NCI-H1436 treated with DMSO at 0.1 percent for 48 hours (cell line): ENCODE measurements at places on chromosomes 1 and 21.

DNA sequence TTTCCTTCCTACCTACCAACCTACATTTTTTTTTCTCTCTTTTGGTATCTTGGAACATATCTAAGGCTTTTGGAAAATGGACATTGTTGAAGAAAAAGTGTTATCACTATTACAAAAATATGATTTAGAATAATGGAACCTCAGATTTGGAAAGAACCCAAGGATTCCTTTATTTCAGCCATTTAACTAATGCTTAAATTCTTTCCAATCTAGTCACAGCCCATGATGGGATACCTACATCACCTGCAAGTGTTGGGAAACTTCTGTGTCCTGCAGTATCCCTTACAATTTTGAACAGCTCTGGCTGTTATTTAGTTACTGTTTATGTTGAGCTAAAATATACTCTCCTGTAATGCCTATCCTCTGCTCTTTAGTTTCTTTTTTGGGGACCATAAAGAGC, 22.3 kb upstream of the APOBEC4 start:
- DNase-seq = no peak

GRCh38 chr1:58392083-58392482, 154.4 kb downstream of the OMA1 start:
- DNase-seq = no peak

GRCh38 chr1:39816415-39817090, 27.9 kb upstream of the BMP8B start:
- no peak for DNase-seq

GRCh38 chr1:36384542-36385409, 948 bp downstream of the STK40 start:
- no peak for DNase-seq

- DNase-seq = no peak
Observed at GRCh38 chr1:7011826-7012225, 226.6 kb downstream of the CAMTA1 start.

DNA sequence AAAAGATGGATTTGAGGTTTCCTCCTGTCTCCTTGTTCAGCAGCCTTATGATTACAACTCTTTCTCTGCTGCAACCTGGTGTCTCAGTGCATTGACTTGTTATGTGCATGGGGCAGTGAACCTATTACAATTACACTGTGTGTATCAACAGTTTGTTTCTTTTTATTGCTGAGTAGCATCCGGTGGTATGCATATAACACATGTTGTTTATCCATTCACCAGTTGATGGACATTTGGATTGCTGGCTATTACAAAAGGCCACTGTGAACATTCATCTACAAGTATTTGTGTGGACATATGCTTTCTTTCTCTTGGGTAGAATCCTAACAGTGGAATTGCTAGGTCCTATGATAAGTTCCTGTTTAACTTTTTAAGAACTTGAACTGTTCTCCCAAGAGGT, 65.9 kb downstream of the FMO4 start:
- DNase-seq = no peak

DNA sequence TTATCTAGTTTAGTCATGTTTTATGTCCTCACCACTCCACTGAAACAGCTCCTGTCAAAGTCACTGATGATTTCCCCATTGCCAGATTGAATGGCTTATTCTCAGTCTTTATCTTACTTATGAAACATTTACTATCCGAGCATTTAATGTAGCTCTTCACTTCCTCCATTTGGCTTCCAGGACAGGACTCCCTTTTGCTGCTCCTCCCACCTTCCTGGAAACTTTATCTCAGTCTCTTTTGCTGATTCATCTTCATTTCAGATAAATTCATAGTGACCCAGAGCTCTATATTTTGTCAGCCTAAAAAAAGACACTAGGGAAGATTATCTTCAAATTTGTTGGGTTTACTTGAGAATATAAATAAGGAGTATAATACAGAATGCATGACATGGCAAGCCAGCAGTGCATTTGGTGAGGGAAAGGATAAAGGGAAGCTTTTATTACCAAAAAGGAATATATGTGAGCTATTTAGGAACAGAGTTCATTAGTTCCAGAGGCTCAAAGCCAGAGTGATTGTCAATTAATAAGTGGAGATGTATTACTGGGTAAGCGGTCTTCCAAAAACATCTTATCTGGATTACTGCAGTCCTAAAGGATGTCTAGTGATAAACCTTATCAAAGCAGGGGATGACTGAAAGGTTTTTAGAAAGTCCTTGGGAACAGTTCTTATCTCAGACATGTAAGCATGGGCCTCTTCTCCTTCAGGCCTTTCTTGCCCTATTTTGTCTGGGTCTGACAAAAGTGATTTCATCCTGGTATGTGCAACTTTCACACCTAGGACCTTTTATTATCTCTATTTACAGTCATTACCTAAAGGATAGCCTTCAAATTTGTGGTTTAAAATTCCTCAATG, 25.6 kb downstream of the IL23R start:
- no peak for DNase-seq

- DNase-seq = no peak
Observed at GRCh38 chr1:198969981-198970380, 331.1 kb downstream of the PTPRC start.

DNA sequence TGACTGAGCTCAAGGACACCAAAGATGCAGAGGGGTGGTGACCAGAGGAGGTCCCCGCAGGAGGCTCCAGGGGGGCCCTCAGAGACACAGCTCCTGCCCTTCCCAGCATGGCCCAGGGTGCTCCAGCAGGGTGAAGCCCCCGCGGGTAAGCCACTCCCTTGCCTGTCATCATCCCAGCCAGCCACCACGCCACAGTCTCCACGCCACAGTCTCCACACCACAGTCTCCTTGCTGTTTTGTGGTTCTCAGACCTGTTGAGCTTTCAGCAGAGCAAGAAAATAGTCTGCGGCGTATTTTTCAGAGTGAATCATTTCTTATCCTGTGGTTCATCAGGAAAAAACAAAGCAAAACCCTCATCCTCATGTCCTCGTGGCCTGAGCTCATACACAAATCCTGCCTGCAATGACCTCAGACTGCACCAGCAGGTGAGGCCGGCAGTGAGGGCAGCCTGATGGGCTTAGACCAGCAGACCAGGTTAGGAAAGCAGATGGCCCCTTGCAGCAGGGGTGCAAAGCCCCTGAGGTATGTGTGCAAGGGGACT, 25.7 kb upstream of the ABCG1 start:
- DNase-seq = no peak

DNA sequence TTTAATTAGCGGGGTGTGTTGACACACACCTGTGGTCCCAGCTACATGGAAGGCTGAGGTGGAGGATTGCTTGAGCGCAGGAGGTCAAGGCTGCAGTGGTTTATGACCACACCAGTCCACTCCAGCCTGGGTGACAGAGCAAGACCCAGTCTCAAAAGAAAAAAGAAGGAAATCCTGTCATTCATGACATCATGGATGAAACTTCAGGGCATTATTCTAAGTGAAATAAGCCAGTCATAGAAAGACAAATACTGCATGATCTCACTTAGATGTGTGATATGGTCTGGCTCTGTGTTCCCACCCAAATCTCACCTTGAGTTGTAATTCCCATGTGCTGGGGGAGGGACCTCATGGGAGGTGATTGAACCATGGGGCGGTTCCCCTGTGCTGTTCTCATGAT, 82.6 kb downstream of the MT1HL1 start:
- no peak for DNase-seq

- no peak for DNase-seq
Observed at GRCh38 chr1:54814126-54814498, 13.0 kb upstream of the TTC22 start.

DNA sequence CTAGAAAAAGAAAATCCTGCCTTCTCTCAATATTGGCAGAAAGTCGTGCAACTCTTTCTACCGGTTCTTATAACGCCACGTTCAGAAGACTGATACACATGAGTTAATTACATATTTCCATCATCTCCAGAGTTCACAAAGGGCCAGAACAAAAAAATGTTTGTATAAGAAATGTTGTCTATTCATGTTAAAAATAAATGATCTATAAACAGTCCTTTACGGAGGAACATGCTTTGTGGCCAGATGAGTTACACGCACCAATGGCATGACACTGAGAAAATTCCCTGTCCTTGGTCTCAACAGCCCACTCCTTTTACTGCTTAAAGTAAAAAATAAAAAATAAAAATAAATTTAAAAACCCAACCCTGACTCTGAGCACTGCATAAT, 29.5 kb downstream of the C2CD2 start:
- no peak for DNase-seq

DNA sequence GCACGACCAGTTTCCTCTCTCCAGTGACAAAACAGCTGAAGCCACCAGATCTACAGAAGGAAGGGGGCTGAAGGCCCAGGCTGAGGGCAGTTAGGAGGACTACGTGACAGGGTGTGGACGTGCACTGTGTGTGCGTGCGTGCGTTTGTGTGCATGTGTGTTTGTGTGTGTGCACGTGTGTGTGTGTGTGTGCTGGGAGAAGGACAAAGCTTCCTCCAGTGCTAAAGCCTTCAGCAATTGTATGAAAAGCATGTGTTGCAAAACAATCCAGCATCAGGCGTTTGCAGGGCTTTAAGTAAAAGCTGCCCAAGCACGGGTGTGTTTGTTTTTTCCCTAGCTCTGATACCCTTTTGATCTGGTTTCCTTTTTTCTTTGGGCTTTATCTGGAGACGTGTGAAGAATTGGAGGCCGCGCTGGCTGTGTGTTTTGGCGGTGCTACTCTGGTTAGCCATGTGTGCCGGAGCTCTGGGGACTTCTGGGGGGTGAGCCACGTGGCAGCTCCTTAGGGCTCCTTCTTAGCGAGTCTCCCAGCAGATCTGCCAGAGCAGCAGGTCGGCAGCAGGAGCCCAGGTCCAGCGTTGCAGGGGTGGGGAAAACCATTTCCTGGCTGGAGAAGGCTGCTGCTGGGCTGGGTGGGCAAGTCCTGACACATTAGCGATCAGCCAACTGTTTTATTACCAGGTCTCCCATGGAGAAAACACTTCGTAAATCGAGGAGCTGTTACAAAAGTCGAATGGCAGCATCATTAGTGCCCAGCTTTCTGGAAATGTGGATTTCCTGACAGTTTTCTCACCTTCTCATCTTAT, 73.4 kb downstream of the UCK2 start:
- no peak for DNase-seq

DNA sequence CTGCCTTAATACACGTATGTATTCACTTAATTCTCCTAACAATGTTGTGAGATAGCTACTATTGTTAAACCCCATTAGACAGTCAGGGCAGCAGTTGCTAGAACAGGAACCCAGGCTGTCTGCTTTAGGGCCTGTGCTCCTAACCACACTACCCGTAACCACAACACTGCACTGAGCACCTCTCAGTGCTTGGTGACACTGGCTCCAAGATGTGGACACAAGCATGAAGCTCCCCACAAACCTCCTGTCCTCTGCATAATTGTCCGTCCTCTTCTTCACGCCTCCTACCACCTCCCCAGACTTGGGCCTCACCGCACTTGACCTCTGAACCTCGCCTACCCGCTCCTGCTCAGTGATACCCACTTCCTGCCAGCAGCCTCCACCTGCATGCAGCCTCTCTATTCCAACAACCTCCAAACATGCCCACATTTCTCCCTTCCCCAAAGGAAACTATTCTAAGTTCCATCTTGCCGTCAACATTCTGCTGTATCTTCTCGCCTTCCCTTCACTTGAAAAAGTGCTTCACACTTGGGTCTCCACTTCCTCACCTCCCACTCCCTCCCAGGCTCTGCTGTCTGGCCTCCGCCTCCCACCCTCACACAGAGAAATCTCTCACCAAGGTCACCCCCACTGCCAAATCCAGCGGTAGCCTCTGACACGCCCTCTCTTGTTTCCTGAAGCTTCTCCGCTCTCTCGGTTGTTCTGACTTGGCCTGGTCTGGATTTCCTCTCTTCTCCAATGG, 14.6 kb upstream of the AHDC1 start:
- no peak for DNase-seq

DNA sequence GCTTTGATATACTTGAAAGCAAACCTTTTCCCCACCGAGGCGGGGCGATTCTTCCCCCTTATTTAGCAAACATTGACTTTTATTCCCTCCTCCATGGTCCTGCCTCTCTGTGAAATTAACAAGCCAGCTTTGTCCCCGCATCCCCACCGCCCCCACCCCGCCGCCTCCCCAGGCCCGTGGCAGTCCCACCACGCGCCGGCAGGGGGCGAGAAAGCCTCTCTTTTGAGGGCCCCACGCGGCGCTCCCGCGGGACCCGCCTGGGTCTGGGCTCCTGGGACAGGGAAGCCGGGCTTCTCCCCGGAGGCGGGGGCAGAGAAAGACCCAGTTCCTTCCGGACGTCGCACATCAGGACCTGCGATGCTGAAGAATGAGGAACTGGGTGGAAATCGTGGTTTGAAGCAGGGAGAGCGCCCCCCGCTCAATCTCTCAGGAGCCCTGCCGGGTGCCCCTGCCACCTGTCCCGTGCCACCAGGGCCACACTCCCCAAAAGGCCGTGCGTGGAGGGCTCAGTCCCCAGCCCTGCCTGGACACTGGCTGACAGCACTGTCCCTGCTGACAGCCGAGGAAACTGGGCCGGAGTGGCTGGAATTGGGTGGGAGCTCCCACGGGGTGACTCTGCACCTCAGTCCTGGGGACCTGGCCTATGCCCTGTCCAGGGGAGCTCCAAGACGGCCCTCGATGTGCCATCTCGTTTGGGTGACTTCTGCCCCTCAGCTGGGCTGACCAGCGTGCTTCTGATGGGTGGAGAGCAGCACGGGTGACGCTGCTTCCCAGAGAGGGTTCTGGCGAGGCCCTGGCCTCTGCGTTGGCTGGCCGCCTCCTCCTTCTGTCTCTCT, 8.6 kb upstream of the ACTRT2 start:
- no peak for DNase-seq

DNA sequence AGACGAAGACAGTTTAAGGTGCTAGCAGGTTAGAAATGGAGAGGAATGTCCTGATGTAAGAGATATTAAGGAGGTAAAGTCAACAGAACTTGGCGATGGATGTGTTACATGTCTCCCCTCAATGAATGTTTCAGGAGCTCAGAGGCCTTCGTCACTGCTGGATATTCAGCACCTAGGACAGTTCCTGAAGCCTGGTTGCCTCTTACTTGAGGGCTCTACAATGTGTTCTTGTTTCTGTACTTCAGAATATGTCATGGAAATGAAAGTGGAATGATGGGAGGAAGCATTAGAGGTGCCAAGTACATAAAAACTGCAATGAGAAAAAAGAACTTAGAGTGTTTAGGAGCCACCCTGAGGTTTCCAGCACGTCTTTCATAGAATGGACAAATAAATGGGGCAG, 17.7 kb downstream of the TNR start:
- no peak for DNase-seq

- DNase-seq = no peak
Observed at GRCh38 chr1:1809489-1809888, 31.2 kb upstream of the NADK start.
